ENCODE measurements at places on chromosomes 12 and 14.

DNA sequence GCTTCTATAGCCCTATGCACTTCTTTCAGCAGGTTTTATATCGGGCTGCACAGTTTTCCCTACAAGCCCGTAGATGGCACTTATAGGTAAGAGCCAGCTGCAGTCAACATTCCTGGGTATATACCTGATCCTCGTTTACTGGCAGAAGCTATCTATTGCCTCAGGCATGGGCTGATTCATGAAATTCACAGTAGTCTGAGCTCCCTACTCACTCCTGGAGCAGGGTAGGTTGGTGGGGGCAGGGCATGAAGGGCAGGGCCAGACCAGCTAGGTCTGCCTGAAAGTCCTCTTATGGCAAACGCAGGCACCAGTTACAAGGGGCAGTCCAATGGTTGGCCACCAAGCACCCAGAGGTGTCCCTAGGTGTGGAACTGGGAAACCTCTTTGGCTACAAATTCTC, 345.8 kb downstream of the RPS29 start:
- DNase-seq, result no peak

- DNase-seq, result peak; percentile 48
Observed at GRCh38 chr12:116599285-116600136, 40.3 kb downstream of the MAP1LC3B2 start.

- peak; percentile 21 for DNase-seq
Observed at GRCh38 chr14:100239211-100239839, 381 bp downstream of the YY1 start.

DNA sequence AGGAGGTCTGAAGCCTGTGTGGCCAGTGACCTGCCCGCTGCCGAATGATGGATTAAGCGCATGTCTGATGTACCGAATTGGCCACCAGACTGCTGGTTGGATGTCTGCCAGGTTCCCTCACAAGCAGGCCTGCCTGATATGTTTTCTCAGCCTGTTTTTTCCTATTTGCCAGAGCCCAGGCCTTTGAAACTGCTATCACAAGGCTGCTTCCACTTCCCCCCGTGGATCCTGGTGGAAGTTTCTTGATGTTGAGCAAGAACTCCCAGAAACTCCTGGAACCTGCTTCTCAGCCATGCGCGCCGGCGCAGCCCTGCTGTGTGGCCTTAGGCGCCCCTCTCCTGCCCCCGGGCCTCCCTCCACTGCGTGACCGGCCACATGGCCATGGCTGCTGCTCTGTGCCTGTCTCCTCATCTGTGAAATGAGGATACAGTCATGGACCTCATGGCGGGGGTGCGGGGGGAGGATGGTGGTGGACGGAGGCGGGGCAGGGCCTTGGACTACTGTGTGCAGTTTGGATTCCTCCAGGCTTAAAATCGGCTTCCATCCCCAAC, 56.6 kb downstream of the CALM1 start:
- DNase-seq, result no peak

DNA sequence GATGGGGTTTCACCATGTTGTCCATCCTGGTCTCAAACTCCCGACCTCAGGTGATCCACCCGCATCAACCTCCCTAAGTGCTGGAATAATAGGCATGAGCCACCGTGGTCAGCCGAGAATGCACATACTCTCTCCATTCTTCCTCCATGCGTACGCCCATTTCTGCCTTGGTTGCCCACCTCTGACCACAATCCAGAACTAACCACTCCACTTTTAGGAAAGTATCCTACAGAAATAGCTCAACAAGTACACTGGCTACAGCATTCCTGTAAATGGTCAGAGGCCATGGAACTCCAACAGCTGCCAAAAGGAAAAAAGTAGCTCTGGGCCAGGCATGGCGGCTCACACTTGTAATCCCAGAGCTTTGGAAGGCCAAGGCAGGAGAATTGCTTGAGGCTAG, 60.7 kb downstream of the IRF2BPL start:
- DNase-seq, result no peak

- DNase-seq, result no peak
Observed at GRCh38 chr12:47373554-47374150, 293.9 kb upstream of the AMIGO2 start.

- DNase-seq, result no peak
Observed at GRCh38 chr12:68557011-68557730, 53.5 kb upstream of the RAP1B start.

- DNase-seq, result no peak
Observed at GRCh38 chr14:60514741-60515491, 6.0 kb downstream of the SIX6 start.

DNA sequence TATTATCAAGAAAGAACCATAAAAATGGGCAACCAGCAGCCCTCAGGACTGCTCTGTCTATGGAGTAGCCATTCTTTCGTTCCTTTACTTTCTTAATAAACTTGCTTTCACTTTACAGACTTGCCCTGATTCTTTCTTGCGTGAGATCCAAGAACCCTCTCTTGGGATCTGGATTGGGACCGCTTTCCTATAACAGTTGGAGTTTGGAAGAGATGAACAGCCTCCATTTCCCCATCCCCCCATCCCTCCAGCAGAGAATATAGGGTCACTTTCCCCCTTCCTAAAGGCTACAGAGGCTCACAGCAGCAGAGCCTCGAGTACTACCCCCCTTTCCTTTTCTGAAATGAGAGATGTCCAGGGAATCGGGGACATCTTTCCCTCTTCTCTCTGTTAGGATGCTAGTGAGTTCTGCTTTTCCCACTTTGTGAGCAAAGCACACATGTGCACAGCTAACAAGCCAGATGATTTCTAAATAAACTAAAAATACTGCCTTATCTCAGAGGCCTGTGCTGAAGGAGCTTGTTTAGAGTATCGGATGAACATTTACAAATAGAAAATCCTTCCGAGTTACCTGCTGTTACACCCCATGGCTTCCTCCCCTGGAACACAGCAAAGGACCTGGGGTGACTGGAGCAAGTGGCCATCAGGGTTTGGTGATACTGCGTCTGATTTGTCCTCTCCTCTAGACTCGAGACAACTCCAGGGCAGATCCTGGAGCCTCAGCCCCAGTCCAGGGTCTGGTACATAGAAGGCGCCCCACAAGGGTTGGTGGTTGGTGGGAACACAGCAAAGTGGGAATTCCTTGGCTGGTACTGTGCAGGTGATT, 144.2 kb downstream of the SLC38A6 start:
- no peak for DNase-seq

GRCh38 chr12:67045650-67046049, 223.5 kb upstream of the CAND1 start:
- DNase-seq, result no peak

DNA sequence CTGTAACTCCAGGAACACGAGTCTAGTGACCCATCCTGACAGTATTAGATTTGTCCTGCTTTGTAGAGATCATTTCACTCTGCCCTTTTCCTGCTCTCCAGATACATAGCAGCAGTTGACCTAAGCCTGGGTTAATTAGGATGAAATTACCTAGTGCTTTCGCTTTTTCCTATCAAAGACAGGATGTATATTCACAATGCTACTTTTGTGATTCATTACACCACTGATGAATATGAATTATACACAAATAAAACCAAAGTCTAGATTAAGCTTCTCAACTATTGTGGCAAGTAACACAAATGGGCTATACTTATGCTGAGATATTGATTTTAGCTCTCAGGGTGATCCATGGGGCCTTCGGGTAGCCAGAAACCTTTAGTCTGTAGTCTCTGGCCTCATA, 17.9 kb downstream of the CERS5 start:
- DNase-seq, result no peak

DNA sequence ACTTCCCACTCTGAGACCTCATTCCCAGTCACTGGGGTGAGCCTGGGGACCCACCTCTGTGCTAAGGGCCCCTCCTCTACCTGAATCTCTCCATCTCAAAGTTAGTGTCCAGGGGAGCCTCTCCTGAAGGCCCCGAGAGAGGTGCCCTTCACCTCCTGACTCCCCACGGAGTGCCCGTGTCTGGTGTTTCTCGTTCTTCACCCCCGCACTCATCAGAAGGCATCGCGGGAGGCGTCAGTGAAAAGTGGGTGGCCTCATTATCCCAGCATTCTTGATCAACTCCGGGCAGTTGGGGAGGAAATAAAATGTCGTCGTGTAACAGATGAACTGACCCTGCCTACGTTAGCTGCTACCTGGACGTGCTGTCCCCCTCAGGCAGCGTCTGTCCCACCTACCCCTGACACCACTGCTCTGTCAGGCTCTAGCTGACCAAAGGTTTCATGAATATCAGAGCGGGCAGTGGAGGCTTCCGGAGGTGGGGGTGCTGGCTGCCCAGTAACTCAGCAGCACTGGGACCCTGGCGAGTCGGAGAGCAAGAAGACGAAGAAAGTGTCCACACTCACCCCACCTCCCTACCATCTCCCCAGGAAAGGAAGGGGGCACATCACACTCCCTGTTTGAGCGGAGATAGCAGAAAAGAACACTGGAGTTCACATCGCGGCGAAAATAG, 102.9 kb downstream of the PIWIL1 start:
- DNase-seq, result no peak

DNA sequence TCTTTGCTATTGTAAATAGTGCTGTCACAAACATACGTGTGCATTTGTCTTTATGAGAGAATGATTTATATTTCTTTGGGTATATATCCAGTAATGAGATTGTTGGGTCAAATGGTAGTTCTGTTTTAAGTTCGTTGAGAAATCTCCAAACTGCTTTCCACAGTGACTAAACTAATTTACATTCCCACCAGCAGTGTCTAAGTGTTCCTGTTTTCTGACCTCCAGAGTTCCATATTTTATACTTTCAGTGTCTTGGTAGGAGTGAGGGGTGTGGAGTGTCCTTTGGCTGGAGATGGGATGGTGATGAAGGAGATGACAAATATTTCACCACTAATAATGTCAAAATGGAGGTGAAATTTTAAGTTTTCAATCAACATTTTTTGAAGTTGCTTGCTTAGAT, 86.4 kb downstream of the DACT1 start:
- DNase-seq, result no peak

DNA sequence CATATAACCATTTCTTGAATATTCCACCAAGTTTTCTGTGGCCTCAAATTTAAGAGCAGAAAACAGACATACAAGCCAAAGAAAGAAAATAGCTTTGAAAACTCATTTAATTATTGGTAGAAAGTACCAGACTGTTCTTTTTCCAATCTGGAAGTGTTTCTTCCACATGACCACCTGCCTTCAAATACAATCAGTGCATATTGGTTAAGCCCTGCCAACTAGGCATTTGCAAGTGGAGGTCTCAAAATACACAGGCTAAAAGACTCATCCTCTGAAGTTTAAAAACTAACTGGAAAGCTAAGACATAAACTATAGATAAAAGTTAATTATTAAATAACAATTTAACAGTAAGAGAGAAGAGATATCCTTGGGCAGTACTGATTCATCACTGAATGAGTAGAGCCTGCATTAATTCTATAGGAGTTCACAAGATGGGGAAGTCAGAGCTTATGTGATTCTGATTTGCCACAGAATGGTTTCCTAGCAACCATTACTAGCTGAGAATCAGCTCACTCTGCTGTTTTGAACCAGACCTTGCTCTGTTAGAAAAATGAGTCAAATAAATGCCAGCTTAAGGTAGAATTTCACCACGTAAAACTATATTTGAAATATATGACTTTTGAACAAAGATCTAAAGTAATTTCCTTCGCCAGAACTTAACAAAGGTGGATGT, 433.8 kb downstream of the FUT8 start:
- no peak for DNase-seq

DNA sequence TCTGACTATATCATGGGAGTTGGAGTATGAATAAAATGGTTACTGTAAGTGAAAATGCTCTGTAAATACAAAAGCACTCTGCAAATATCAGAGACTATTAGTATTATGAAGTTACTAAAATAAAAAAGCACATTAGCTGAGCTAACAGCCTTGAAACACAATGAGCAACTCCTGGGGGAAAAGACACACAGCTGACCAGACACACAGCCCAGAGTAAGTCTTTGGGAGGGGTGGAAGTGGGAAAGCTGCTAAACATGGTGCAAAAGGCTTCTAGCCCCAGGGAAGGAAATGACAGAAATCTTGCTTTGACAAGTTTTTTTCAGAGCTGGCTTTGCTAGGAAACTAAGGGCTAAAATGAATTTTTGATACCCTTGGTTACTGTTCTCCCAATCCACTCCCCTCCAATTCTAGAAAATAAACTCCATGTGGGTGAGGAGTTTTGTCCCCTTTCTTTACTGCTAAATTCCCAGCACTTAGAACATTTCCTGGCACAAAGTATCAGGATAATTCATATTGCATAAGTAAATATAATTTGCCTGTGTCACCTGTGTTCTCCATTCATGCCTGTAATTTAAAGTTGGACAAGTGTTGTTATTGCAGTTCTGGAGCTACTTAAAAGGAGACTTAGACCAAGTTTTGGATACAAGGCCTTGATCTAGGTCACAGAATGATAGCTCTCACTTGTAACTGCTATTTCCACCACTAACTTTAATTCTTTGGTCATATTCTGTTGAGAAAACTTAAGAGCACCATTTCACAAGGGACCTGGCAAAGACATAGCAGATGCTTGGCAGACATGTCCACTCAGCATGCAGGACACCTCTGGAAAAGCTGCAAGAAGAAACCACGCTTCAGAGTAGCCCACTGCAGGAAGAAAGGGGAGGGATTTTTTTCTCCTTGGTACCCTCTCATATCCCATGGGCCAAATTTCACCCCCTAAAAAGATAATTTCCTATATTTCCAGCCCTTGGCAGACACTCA, 19.0 kb upstream of the RAB3IP start:
- DNase-seq, result no peak

DNA sequence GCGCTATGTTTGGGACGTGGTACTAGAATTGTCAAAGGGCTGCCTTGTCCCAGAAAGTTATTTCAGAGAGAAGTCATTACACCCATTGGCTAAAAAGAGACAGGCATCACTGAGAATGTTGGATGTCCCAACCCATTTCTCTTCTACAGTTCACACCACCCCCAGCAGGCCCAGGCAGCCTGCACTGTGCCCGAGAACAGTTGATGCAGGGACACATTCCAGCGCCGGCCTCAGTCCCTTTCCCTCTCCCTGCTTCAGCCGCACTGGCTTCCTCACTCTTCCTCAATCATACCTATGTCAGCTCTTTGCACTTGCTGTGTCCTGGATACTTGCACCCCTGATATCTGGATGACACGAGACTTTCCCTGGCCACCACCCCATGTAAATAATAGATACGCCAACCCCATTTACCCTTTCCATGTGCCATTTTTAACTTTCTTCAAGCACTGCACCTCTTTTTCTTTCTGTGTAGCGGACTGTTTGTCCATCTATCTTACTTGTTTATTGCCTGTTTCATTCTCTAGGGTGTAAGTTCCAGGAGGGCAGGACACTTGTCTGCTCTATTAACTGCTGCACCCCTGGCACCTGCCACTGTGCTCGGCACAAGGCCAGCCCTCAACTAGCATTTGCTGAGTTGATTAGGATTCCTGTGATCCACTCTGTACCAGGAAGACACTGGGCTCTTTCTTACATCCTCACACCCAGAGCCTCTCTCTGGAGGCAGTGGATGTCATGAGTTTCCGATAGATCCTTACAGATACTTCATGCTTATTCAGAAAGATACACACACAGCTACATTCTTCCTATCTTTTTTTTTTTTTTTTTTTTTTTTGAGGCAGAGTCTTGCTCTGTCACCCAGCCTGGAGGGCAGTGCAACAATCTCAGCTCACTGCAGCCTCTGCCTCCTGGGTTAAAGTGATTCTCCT, 76.6 kb upstream of the CEP83 start:
- no peak for DNase-seq

GRCh38 chr14:95193081-95193480, 35.8 kb upstream of the DICER1 start:
- no peak for DNase-seq
